ENCODE measurements at places on chromosomes 7 and 10.

GRCh38 chr7:104943502-104944343 lies 70.3 kb upstream of the KMT2E start:
- DNase-seq = peak; percentile 47

GRCh38 chr7:74417419-74417971 lies 36.2 kb upstream of the GTF2IRD1 start:
- DNase-seq = peak; percentile 61

DNA sequence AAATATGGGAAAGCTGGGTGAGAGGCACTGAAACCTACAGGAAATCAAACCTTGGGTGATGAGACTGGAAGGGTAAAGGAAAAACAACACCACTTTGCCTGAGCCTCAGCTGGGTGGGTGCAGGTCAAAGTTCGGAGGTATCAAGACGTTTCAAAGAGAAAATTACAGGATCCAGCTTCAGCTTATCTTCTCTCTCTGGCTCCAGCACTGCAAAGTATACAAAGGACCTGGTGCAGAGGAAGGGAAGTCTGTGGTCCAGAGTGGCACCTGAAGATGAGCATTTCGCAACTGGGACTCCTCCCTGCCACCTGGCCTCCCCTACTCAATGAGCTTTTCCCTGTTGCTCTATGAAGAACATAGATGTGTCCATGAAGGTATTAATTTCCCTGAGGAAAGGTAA lies 6.4 kb upstream of the FXYD4 start:
- no peak for DNase-seq

GRCh38 chr7:4641091-4641666 lies 40.9 kb upstream of the FOXK1 start:
- no peak for DNase-seq

GRCh38 chr10:88234297-88234696 lies 348.8 kb downstream of the RNLS start:
- no peak for DNase-seq

GRCh38 chr10:15704581-15704968 lies 15.1 kb downstream of the ITGA8 start:
- no peak for DNase-seq

DNA sequence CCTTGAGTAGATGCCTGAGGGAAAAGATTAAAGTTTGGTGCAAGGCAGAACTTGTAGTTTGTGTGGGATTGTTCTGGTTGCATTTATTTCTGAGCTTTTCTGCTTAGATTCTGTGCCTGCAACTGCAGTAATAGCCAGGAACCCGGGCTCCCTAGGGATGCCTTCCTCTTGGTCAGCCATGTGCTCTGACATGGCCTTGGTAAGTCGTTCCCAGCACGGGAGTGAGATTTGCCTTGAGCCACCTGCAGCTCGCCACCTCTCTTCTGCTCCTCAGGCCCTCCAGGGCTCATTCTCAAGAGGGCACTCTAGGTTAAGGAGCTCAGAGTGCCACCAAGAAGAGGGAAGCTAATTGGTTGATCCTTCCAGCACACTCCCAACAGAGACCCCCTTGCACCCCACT lies 350.6 kb upstream of the MKI67 start:
- DNase-seq = no peak

- DNase-seq = no peak
Observed at GRCh38 chr10:88474884-88475844, 108.0 kb downstream of the RNLS start.

Data from CD8-positive, alpha-beta memory T cell (primary cell).